ENCODE measurements at places on chromosomes 13 and 19.
A peak's percentile ranks its signal among the peaks of the same experiment; 100 is the strongest.

DNA sequence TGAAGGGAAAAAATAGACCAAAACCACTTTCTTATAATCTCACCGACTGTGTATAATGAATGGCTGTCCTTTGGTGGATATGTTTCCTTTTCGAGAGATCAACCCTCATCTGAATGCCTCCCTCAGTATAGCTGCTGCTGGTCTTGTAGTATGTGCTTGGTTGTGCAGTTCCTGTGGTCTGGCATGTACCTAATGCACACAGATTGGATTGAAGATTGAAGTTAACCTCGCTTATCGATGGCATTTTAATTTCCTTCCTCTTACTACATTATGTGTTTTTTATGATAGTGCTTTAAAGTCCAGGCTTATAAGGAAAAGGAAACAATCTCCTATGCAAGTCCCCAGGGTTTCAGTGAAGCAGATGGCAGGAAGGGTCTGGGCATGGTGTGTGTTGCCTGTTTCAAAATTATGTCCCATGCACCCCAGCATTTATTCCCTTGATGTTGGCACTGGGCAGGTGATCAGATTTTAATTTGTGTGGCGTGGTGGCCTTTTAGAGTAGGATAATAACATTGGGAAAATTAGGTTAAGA lies 334.1 kb downstream of the SHISA2 start:
- H3K27ac ChIP-seq: no peak overlapping the region
- no peaks in the 10 kb centered on the region for H3K36me3 ChIP-seq
- H3K4me3 ChIP-seq: no peak overlapping the region
- DNase-seq: no peak
- H3K4me1 ChIP-seq: no peaks in the 10 kb centered on the region

DNA sequence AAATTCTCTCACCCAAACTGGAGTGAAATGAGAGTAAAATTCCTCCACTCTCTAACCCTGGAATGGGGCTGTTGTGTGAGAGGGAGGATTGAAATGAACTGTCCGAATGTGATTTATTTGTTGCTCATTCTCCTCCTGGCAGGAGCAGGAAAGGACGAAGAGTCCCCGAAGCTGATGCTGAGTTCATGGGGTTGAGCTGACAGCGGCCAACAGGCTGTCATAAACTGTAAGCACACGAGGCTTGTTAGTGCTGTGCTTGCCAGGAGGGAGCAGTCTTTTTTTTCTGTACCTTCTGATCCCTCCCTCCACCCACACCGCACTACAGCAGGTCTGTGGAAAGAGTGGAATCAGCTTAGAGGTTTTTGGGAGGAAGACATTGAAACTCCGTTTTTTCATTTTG lies 33.1 kb upstream of the ZNF331 start:
- H3K27me3 ChIP-seq: peaks cover 7% of the 10 kb centered on the region
- no peaks in the 10 kb centered on the region for H3K4me1 ChIP-seq
- no peak overlapping the region for H3K27ac ChIP-seq
- no peak for DNase-seq

DNA sequence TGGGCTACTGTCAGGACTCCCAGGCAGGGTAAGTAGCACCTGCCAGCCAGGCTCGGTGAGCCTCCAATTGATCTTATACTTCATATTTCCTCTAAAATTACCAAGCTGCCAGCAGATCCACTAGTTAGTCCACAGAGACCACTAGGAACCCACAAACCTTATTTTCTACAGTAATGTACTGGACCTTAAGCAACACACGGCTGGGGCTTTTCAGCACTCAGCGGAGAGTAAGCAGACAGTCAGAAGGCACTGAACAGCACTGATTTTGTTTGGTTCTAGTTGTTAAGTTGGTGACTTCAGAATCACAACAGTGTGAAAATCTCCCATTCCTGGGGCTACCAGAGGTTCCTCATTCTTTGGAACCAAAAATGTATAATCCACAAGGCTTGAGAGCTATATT lies 56.1 kb downstream of the MRPL57 start:
- H3K4me3 ChIP-seq: no peak overlapping the region
- H3K4me1 ChIP-seq: peaks cover 14% of the 10 kb centered on the region
- H3K27ac ChIP-seq: peak overlapping the region; percentile 42
- H3K36me3 ChIP-seq: no peaks in the 10 kb centered on the region
- DNase-seq: no peak

DNA sequence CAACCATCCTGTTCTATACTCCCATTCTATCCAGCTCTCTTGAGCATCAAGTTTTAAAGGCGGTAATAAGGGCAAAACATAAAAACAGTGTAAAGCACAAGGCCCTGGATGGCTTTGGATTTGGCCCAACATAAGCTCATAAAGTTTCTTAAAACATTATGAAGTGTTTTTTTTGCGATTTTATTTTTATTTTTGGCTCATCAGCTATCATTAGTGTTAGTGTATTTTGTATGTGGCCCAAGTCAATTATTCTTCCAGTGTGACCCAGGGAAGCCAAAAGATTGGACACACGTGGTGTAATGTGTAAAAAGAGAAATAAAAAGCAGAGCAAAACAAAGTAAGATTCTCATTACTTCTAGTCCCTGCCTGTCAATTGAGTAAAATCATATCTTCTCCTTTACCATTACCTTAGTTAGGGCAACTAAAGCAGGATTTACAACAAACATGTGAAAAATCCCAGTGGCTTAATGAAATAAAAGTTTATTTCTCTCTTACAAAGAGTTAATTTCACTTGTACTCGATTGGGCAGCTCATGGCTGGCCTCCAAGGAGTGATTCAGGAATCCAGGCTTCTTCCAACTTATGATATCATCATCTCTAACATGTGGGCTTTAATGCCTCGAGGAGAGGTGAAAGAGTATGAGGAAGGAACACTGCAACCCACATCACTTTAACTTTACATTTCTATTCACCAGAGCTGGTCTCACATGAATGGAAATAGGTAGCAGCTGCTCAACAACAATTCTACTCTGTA lies 725.2 kb upstream of the SLITRK1 start:
- no peaks in the 10 kb centered on the region for H3K4me1 ChIP-seq
- H3K4me3 ChIP-seq: no peak overlapping the region
- no peaks in the 10 kb centered on the region for H3K36me3 ChIP-seq
- no peaks in the 10 kb centered on the region for H3K27me3 ChIP-seq
- no peak for DNase-seq

DNA sequence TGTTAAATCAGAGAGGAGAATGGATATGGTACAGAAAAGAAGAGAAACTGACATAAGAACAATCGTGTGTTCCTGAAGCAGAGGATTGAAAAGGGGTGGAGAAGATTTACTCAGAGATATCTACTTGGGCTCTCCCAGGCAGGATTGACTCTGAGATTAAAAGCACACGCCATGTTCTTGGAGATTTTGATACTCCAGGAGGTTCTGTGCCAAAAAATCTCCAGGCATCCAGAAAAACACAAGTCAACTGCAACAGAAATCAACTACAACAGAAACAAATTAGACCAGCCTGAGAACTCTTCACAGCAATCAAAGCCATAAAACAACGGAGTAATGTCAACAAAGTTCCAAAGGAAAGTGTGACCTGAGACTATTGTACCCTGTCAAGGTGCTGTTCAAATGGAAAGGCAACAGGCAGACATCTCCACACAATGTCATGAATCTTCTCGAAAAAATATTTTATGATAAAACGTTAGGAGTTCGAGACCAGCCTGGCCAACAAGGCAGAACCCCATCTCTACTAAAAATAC lies 104.2 kb downstream of the UBL3 start:
- H3K27ac ChIP-seq: peak overlapping the region; percentile 2
- no peaks in the 10 kb centered on the region for H3K36me3 ChIP-seq
- H3K4me1 ChIP-seq: no peaks in the 10 kb centered on the region
- DNase-seq: no peak
- no peak overlapping the region for H3K4me3 ChIP-seq

GRCh38 chr13:107585469-107586180 lies 629.7 kb downstream of the LIG4 start:
- no peaks in the 10 kb centered on the region for H3K36me3 ChIP-seq
- no peaks in the 10 kb centered on the region for H3K4me1 ChIP-seq
- DNase-seq: no peak
- H3K27ac ChIP-seq: no peak overlapping the region

DNA sequence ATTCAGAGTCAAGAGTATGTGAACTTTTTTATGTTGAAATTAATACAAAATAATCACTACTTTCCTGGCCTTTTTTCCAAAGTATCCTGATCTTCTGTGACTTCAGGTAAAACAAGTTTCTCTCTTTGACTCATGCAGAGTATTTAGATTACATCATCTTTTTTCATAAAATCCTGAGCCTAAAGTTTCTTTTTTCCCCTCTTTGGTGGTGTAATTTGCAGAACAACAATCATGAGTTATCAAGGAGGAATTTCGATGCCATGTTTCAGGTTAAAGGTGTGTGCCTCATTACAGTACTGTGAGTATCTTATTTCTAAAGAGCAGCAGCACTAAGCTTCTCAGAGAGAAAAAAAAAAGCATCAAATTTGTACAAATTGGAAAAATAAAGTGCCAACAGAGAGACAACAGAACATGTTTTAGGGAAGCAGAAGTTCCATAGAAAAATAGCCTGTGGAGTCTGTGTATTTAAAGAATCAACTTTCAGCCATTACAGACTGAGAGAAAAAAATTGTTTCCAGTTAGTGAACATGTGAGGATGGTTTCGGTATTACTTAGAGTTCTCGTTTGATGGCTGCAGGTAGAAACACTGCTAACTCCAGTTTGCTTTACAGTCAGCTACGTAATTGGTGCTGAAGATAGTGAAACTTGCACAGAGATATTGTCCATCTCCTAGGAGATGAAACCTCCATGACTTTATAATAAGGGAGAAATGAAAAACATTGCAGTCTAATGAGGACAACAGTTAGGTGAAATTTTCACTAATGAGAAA lies 78.1 kb upstream of the PCDH9 start:
- H3K27me3 ChIP-seq: no peaks in the 10 kb centered on the region
- no peaks in the 10 kb centered on the region for H3K4me1 ChIP-seq
- H3K4me3 ChIP-seq: no peak overlapping the region
- no peaks in the 10 kb centered on the region for H3K36me3 ChIP-seq

- no peaks in the 10 kb centered on the region for H3K27me3 ChIP-seq
- no peak overlapping the region for H3K4me3 ChIP-seq
- H3K27ac ChIP-seq: no peak overlapping the region
- H3K36me3 ChIP-seq: no peaks in the 10 kb centered on the region
- DNase-seq: no peak
- no peaks in the 10 kb centered on the region for H3K4me1 ChIP-seq
Measured at GRCh38 chr13:66264971-66265370, 965.2 kb downstream of the PCDH9 start.

- no peak overlapping the region for H3K27ac ChIP-seq
- no peaks in the 10 kb centered on the region for H3K36me3 ChIP-seq
- no peak overlapping the region for H3K4me3 ChIP-seq
- H3K4me1 ChIP-seq: peaks cover 4% of the 10 kb centered on the region
- peak; percentile 87 for DNase-seq
Measured at GRCh38 chr19:40305403-40305802, 20.3 kb upstream of the AKT2 start.

DNA sequence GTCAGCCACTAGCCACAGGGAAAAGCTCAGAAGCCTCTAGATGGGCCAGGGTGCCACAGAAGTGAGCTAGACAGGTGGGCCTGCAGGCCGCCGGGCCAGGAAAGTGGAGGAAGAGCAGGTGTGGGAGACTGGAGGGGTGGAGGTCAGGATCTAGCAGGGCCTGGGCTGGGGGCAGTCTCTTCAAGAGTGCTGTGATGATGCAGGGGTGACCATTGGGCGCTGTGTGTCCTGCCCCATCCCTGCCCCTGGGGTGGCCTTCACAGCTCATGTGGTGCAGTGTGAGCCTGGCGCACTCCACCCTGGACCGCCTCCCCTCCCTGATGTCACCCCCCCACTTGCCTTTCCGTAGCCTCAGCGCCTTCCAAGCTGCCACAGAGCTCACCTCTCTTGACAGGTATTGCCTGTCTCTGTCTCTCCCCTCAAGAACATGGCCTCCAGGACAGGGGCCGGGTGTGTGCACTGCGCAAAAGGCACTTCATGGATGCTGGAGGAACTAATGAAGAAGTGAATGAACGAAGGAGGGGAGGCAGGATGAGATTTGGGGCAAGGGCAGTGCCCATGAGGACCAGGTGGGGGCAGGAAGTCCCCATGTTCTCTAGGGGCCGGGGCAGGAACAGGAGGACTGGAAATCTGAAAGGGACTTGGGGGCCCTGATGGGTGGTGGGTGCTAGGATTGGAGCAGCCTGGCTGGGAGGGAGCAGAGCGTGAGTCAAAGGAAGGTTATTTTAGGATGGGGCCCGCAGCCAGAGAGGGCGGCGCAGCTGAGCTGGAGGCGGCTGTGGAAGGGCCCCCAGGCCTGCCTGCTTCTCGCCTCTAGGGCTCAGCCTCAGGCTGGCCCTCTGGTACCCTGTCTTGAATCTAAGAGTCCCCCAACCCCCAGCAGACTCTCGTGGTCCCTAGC lies 6.6 kb downstream of the SSBP4 start:
- H3K4me3 ChIP-seq: no peak overlapping the region
- H3K36me3 ChIP-seq: peaks cover 9% of the 10 kb centered on the region
- H3K4me1 ChIP-seq: peaks cover 70% of the 10 kb centered on the region
- peak overlapping the region; percentile 43 for H3K27ac ChIP-seq
- no peak for DNase-seq
- H3K27me3 ChIP-seq: no peaks in the 10 kb centered on the region

- H3K4me3 ChIP-seq: no peak overlapping the region
- peak; percentile 78 for DNase-seq
- no peak overlapping the region for H3K27ac ChIP-seq
- H3K36me3 ChIP-seq: peaks cover 2% of the 10 kb centered on the region
Measured at GRCh38 chr19:40549007-40549708, 27.5 kb upstream of the SHKBP1 start.

- no peak overlapping the region for H3K4me3 ChIP-seq
- peaks cover 35% of the 10 kb centered on the region for H3K36me3 ChIP-seq
- no peaks in the 10 kb centered on the region for H3K27me3 ChIP-seq
- no peak for DNase-seq
Measured at GRCh38 chr13:111241006-111241755, 79.3 kb upstream of the TEX29 start.

DNA sequence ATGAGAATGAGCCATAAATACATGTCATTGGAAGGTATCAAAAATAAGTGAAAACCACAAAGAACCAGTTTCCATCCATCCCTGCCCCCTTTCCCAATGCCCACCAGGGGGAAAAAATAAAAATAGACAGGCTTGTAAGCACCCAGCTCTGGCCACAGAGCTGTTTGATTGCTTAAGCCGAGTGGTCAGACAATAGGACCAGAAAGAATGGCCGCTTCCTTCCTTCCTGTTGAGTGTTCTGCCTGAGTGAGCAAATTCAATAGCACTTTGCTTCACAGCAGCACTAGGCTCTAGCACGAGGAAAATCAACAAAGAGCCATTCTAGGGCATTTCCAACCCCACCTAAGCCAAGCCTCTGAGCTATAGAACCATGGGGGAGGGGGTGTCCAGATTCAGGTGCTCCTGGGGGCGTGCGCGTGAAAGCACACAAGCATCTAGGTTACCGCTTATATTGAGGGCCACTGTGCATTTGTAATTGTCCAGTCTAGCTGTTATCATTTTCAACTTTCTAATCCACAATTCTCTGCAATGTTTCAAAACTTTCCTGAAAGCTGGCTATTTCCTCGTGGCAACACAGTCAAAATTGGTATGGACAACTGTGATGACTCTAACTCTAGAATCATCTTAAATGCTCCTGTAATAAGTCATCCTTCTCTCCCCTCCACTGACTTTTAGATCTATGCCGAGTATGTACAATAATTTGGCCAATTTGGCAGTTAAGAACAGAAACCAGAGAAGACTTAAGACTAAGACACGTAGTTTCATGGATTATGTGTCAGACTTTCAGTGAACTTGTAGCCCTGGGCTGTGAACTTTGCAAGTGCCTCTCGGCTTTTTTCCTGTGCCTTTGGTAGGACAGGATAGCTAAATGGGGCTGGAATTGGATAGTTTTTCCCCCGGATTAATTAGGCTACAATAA lies 64.3 kb downstream of the SPRY2 start:
- no peak overlapping the region for H3K27ac ChIP-seq
- H3K36me3 ChIP-seq: no peaks in the 10 kb centered on the region
- H3K4me3 ChIP-seq: no peak overlapping the region
- no peaks in the 10 kb centered on the region for H3K27me3 ChIP-seq

- no peak overlapping the region for H3K4me3 ChIP-seq
- peaks cover 30% of the 10 kb centered on the region for H3K4me1 ChIP-seq
- H3K36me3 ChIP-seq: peaks cover 53% of the 10 kb centered on the region
Measured at GRCh38 chr19:10802479-10802878, 33.5 kb downstream of the TMED1 start.

Measured in activated CD8-positive, alpha-beta memory T cell treated with anti-CD3 and anti-CD28 coated beads, Interleukin-2, amount 10 ng/mL, durations not matched to agents 7 days and 5 days (primary cell).